ENCODE measurements at places on chromosomes 16 and 17.
A peak's percentile ranks its signal among the peaks of the same experiment; 100 is the strongest.

DNA sequence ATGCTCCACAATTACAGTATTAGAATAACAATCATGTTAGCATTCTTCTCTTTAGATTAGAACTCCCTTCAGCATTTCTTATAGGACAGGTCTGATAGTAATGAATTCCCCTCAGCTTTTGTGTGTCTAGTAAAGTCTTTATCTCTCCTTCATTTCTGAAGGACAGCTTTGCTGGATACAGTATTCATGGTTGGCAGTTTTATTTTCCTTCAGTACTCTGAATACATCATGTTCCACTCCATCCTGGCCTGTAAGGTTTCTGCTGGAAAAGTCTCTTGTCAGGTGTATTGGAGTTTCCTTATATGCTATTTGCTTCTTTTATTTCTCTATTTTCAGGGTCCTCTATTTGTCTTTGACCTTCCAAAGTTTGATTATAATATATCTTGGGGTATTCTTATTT lies 4.0 kb upstream of the ABCA10 start:
- no peak for DNase-seq

DNA sequence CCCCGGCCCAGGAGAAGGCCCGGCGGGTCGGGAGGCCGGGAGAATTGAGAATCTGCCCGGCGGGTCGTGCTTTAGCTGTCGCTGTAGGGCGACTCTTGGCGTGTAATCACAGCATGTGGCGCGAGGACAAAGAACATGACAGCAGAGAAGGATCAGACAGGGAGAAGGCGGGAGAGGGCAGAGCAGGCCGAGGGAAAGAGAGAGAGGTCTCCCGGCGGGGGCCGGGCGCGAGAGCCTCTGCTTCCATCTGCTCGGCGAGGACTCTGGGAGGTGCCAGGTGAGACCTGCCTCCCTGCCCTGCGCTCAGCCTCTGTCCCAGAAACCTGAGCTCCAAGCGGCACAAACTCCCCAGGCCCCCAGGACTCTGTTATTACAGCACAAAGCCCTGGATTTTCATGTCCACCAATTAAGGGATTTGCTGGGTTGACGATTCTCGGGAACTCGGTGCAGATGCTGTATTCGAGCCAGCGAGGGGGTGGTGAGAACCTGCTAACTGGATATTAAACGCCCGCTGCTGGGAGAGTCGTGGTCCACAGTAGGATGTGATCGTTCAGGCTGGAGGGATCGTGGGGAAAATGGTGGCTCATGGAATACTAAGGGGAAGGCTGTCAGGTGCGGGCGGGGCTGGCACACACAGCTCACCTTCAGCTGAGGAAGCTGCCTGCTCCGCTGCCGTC lies 172.0 kb upstream of the CIBAR2 start:
- DNase-seq, result peak; percentile 73

GRCh38 chr17:17612085-17613022 lies 20.8 kb upstream of the PEMT start:
- no peak for DNase-seq

DNA sequence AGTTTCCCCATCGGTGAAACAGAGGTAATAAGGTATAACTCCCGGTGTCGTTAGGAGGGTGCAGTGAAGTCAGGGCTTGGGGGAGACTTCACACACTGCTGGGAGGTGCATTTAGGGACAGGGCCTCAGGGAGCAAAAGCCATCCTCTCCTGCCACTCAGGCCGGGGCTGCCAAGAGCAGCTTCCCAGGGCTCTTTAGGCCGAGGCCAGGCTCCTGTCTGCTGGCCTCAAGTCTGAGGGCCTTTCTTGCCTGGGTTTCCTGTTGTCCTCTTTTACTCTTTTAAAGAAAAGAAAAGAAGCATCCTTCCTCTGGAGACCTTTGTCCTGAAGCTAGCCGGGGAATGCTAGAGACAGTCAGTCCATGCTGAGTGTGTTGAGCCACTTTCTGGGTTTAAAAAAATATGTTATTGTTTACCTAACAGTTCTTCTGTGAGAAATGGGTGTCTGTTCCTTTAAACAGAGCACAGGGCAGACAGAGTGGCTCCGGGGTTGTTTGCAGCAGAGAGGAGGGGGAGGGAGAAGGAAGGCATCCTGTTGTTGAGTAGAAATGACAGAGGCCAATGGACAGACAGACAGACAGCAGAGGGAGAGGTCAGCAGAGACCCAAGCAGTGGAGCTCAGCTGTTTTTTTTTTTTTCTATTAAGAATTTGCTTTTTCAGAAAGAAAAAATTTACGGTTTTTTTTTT lies 79.1 kb downstream of the C17orf67 start:
- DNase-seq, result no peak

- DNase-seq, result no peak
These were observed 91.2 kb downstream of the TMEM132E start for GRCh38 chr17:34670618-34671017.

GRCh38 chr17:55433629-55434422 lies 12.2 kb upstream of the MMD start:
- DNase-seq, result no peak

- no peak for DNase-seq
These were observed 30.0 kb downstream of the SRCIN1 start for GRCh38 chr17:38575781-38576180.

GRCh38 chr16:86926181-86927094 lies 348.1 kb downstream of the FOXL1 start:
- no peak for DNase-seq

DNA sequence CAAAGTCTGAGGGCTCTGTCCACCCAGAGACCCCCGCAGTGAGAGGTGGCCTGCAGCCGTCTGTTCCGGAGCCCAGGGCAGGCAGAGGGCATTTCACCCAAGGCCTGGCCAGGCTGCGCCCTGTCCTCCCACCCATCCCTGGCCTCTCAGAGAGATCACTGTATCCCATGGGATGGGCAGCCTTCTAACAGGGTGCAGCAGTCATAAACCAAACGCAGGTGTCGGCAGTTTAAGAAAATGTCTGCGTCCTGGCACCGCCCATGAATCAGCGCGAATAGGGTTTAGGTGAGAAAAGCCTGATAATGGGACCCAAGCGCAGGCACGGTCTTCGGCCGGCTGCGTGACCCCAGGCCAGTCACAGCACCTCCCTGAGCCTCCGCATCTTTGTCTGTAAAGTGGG lies 5.4 kb downstream of the CYBA start:
- DNase-seq, result no peak

GRCh38 chr16:87329436-87330256 lies 12.5 kb upstream of the C16orf95 start:
- no peak for DNase-seq

DNA sequence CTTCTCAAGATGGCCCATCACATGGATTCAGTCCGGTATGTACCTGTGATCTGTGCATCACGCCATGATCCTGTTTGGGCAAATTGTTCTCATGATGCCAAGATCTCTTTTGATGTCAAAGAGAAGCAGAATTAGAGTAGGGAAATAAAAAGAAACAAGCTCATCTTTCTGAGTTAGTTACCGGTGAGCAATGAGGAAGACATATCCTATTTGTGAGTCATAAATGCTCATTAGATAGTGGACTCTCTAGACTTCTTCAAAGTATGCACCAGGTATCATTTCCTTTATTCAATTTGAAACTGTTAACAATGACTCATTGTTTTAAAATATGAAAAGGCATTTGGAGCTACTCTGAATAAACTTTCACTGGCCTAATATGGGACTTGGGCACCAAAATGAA lies 8.0 kb upstream of the KRTAP4-12 start:
- no peak for DNase-seq

GRCh38 chr16:88929091-88929445 lies 47.9 kb downstream of the CBFA2T3 start:
- no peak for DNase-seq

- no peak for DNase-seq
These were observed 373.7 kb downstream of the WWOX start for GRCh38 chr16:78473031-78473699.

GRCh38 chr17:59470624-59471297 lies 94.6 kb upstream of the DHX40 start:
- no peak for DNase-seq

DNA sequence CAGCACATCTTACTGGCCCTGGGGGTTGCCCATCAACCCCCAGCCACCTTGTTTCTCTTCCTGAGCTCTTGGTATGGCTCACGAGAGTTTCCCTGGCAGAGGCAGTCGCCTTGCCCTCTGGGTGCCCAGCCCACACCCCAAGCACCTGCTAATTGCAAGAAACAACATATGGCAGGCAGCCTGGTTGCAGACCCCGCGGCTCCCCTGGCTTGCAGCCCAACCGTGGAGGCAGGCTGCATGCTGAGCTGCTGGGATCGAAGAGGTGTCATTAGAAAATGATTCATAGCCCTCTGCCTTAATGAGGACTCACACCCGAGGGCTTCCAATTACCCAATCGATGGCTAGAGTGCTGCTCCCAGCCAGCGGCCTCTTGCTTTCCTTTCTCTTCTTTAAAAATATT lies 115.7 kb downstream of the TMEM114 start:
- DNase-seq, result no peak

GRCh38 chr16:361341-361871 lies 8.9 kb upstream of the AXIN1 start:
- peak; percentile 71 for DNase-seq

GRCh38 chr17:37693328-37693727 lies 50.1 kb upstream of the DDX52 start:
- no peak for DNase-seq

- DNase-seq, result no peak
These were observed 495.5 kb upstream of the ZFHX3 start for GRCh38 chr16:73543331-73543969.

- no peak for DNase-seq
These were observed 28.9 kb downstream of the TANC2 start for GRCh38 chr17:62994931-62995330.

DNA sequence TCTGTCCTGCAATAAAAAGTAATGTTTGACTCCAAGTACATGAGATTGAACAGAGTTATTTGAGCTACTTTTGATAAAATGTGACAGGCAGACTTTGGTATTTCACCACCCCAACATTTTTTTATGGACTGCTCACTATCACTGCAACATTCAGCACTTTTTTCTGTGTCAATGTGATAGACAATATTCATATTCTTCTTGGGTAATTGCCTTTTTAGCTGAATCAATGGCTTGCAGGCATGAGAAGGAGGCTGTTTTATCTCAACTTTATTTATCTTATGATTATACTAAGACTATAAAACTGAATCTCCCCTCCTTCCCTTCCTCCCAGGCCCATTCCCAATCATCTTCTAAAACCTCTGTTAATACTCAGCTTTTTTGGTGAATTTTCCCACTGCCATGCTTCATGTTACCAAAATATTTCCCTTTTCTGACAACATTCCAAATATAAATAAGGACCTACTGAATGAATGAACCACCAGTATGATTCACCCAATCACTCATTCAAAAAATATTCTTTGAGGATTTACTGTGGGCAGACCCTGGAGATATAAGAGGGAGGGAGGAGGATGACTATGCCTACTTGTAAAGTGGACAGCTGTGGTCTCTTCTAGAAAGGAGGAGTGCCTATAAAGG lies 67.6 kb downstream of the CDH13 start:
- no peak for DNase-seq

Data from SK-N-DZ (cell line).